Omental fat pad (tissue), 4 donors: ENCODE measurements at places on chromosomes 2 and 18.

DNA sequence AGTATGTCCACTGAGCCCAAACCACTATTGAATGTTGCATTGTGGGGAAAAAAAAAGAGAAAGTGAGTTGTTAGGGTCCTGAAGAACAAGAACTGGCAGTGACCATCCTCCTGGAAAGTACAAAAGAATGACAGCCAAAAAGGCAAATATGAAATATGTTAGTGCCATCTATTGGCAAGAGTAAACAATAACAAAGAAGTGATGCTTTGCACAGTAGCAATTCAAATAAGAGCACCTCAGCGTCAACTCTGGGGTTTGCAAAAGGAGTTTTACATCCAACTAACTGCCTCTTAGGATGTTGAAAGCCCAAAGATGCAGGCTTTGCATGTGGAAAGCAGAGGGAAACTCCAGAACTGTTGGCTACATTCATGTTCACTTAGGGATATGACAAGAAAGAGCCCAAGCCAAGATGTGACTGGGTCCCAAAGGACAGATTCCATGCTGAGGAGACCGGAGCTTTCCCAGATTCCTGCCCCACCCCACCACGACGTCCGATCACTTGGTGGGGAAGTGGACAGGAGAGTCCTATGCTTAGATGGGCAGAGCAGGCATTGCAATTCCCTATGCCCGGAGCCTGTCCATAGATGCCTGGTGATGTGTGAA, 15.6 kb downstream of the TRABD2A start:
- DNase-seq: no peak

DNA sequence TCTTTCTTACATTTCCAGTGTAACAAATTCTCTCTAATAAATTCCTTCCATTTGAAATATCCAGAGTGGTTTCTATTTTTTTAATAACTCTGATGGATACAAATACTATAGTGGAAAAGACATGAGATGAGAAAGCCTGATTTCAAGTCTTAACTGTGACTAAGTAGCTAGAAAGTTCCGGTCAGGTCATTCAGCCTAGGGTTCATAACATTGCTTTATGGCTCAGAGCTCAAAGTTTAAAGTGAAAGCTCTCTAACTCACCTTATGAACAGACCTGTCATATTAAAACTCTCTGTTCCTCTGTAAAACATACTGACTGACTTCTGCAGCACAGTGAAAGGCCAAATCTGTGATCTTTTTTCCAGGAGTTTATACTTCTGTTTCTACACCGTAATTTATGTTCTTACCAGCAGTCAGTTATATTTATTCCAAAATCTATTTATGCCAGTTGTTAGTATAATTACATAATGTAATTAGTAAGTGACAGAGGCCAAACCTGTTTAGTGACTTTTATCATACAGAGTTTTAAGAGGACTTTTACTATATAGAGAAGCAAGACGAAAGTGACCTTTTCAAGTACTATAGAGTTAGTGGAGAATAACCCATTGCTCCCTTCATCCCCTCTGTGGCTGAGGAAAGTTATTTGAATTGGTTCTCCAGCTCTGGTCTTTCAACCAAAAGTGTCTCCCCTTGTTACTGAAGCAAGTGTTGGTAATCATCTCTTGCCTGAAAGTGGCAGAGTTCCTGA, 118.8 kb upstream of the PDE1A start:
- DNase-seq: no peak

DNA sequence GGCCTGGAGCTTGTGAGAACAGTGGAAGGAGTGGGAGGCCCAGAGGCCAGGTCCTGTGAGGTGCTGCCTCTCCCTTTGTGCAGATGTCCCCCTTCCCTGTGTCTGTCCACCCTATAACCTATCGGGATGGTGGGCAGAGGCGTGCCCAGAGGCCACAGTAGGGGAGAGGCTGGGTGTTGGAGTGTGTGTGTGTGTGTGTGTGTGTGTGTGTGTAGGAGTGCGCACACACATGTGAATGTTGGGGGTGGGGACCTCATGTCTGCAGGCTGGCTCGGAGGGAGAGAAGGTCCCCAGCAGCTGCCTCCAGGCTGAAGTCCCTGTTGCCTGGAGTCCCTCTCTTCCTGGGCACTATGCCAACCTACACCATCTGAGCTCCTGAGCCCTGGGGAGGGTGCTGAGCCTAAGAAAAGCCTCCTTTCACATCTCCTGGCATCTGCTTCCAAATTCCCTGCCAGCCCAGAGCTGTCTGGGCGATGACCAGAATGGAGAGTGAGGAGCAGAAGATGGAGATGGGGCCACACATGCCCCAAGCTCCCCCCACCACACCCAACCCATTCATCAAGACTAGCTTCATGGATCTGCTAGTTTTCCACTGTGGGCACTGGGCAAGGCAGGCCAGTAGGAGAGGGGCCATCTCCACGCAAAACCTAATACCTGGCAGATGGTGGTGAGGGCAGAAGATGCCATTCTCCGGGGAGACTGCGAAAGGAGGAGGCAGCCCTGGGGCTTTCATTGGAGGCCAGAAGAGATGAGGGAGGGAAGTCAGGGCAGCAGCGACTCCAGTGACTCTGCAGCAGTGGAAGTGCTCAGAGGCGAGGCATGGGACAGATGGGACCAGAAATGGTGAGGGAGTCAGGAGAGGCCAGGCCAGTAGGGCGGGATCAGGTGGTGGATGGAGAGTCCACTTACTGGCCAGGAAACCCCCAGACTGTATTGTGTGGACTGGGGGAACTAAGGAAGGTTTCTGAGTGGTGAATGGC, 20.3 kb downstream of the KCNK3 start:
- DNase-seq: no peak

GRCh38 chr2:166491461-166491860, 2.6 kb downstream of the SCN7A start:
- DNase-seq: no peak

GRCh38 chr2:65165558-65165957, 35.7 kb upstream of the RAB1A start:
- DNase-seq: no peak

DNA sequence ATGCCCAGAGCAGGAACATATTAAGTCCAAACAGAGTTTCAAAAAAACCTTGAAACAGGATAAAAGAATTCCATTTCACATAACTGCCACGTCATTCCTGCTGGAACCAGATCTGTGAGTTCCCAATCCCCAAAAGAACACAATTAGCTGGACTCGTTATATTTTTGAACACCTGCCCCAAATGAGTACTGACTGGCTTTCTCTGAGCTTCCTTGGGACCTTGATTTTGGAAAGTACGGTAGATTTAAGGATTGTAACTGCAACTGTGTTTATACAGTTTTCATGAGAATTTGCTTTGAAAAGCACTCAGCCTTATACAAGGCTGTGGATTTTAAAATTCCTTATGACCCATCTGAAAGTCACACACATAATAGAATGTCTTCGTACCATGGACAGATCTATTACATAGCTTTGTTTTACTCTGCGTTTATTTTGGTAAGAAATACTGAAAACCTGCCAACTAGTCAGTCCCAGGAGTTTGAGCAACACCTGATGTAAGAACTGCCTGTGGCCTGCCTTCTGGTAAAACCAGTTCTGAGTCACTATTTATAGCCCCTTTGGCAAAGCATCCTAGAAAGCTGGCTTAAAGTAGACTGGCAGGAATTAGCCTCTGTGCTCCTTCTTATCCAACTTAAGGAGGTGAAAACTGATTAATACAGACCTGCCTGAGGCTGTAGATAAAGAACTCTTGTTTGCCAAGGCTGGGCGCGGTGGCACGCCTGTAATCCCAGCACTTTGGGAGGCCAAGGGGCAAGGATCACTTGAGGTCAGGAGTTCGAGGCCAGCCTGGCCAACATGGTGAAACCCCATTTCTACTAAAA, 48.1 kb downstream of the MERTK start:
- DNase-seq: no peak

GRCh38 chr2:198697218-198697617, 760.5 kb downstream of the SATB2 start:
- DNase-seq: no peak

DNA sequence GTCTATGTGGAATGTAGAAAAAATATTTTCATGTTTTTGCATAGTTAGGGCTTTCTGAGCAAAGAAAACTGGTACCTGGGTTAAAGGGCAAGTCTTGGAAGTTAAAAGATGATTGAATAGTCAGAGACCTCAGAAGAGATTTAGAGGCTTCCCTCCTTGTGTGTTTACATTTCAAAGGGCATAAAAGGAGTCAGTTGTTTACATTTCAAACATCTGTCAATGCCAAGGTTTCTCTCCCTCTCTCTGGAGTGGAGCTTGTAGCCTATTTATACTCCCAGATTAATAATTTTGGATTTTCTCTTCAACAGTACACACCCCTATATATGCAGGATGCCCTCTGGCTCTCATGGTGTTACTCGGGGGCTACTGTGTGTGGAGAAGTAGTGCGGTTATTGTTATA, 8.6 kb downstream of the M1AP start:
- DNase-seq: no peak

DNA sequence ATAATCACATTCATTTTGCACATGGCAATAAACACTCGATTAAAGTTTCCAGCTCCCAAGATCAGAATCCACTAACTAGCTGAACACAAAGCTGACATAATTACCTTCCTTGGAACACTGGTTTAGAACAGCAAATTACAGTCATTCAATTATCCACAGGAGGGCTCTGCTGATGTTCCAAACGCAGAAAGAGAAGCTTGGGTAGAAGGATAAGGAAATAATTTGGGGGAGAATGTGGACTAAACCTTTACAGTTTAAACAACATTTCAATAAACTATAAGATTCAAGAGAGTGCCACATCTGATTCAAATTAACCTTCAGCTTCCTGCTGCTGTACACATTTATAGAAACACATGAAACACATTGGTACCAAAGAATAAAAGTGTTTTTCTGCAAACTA, 67.8 kb upstream of the ARL4C start:
- no peak for DNase-seq

- DNase-seq: peak; percentile 18
Measured at GRCh38 chr18:48833701-48834412, 116.9 kb downstream of the SMAD7 start.

- no peak for DNase-seq
Measured at GRCh38 chr2:21787941-21788340, 664.2 kb downstream of the TDRD15 start.

- no peak for DNase-seq
Measured at GRCh38 chr18:22337306-22337705, 80.4 kb downstream of the CTAGE1 start.

- DNase-seq: no peak
Measured at GRCh38 chr2:126896471-126896870, 2.2 kb upstream of the TEX51 start.

DNA sequence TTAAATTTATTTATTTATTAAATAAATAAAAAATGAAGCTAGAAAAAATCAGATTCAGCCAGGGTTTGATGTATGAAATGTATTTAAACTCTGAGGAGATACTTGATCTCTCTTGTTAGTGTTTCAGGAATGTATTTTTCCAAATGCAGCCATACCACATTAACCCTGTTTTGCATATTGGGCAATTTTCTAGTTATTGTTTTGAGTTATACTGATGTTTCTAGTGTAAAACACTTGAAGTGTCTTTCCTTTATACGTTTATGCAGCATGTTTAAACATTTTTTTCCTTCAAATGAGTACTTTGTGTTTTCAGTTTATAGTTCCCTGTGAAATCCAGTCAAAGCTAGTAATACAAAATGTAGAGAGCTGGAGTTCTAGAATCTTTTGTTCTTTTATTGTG, 69.9 kb downstream of the WDR7 start:
- no peak for DNase-seq

GRCh38 chr2:16204251-16204650, 263.9 kb downstream of the MYCN start:
- DNase-seq: no peak

- DNase-seq: no peak
Measured at GRCh38 chr18:54983041-54983686, 23.9 kb upstream of the CCDC68 start.

DNA sequence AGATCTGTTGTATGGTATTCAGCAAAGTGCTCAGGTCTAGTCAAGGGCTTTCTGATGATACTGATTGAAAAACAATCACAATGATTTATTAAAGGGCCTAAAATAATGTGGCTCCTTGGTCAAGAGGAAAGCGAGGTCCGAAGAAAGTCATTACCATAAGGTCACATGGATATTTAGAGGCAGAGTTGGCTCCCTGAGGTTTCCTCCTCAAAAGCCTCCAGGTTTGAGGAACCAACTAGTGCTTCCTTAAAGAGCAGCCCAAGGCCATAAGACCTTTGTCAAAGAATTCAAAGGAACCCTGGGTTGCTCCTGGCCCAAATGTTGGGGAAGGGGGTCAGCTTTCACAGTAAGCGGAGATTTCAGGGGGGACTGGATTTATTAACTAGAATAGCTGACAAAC, 280.7 kb upstream of the ATP5MC3 start:
- DNase-seq: no peak

DNA sequence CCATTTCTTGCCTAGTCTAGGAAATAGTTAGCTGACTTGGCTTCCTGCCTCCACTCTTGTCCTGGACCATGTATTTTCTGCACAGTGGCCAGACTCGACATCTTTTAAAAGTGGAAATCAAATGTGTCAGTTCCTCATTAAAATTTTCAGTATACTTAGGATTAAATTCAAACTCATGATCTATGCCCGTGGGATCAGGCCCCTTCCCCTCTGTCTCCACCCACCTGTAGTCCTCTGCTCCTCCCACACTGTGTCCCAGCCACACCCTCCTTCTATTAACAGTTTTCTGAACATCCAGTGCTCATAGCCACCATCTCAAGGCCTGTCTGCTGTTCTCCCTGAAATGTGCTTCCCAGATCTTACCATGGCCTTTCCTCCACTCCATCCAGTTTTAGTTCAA, 13.3 kb downstream of the ARHGAP25 start:
- DNase-seq: no peak

DNA sequence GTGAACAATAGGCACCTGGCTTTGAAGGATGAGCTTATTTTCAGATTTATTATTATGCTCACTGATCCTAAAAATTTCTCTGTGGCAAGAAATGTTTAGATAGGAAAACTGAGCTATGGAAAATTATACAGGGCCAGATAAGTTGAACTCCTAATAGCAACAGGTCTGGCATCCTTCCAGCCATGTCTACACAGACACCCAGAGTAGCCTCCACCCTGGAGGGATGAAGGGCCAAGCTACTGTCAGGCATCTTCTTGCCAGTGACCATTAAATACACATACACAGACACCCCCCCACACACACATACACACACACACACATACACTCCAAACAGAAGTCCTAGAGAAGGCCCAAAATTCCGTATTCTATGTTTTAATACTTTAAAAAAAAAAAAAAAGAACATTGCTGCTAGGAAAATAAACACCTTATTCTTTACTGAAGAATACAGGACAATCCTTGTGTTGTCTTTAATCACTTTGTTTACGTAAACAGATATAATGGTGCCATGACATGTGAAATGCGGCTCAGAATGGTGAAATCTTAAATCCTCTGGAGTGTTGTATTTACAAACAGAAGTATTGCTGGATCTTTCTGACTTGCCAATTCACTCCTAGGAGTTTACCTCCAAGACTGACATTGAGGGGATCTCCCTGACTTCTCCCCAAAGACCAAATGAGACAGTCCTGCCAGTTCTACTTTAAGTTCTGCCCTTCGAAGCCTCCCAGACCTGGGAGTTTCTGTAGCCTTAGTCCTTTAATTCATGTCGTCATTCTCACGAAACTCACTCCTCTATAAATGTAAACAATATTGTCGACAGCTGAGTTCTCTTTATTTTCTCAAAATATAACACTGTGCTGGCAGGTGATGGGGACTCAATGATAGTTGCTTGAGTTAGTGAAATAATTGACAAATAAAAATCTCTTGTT, 163.1 kb downstream of the ANTXR1 start:
- DNase-seq: no peak

GRCh38 chr18:46422552-46423055, 234.4 kb downstream of the LOXHD1 start:
- DNase-seq: no peak

- DNase-seq: no peak
Measured at GRCh38 chr2:127932199-127932876, 46.6 kb upstream of the AMMECR1L start.

- DNase-seq: no peak
Measured at GRCh38 chr18:27712066-27712465, 464.9 kb downstream of the CDH2 start.
